ENCODE measurements at places on chromosomes 16 and 17.

DNA sequence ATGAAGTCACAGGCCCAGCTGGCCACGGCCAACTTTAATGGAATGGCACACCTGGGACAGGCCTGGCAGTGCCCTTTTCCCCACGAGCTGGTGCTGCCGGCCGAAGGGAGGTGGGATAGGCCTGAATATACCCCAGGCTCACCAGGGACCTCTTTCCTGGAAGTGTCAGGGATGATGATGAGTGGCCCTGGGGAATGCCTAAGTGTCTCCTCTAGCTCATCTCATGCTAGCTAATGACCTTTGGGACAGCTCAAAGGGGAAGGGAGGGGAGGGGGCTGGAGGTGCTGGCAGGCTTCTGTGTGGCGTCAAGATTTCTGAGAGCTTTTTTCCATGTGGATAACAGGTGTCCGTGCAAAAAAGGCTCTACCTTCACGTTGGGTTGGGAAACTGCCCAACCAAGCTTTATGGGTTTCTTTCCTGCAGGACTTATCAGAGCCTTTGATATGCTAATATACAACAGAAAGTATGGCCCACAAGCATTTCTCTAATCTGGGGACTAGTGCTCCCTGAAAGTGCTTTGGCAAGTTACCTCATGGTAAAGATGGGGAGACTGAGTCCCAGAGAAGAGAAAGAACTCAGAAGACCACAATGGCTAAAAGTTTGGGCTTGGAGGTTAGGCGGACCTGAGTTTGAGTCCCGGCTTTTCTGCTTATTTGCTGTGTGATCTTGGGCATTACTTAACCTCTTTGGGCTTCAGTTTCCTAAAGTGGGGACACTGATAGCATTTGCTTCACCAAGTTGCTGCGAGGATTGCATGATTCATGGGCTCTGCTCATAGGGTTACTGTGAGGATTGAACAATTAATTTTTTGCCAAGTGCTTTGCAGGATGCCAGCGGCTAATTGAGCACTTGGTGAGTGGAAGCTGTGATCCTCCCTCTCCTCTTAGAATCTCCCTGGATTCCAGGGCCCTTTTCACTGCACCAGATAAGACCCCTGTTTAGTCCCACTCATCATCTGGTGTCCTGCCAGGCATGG, 14.0 kb downstream of the ADGRG1 start:
- no peak for DNase-seq

DNA sequence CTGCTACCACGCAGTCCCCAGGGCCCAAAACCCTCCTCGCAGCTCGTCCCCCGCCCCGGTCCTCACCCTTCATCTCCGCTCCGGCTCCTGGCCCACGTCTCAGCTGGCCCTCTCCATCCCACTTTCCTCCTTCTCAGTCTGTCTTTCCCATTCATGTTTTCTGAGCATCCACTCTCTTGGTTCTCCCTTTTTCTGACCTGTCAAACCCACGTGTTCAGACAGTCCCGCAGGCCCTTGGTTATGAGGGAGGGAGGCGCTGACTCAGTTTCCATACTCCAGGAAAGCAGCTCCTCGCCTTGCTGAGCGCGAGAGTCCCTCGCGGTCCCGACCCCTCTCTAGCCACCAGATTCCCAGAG, 392 bp upstream of the HID1 start:
- no peak for DNase-seq

DNA sequence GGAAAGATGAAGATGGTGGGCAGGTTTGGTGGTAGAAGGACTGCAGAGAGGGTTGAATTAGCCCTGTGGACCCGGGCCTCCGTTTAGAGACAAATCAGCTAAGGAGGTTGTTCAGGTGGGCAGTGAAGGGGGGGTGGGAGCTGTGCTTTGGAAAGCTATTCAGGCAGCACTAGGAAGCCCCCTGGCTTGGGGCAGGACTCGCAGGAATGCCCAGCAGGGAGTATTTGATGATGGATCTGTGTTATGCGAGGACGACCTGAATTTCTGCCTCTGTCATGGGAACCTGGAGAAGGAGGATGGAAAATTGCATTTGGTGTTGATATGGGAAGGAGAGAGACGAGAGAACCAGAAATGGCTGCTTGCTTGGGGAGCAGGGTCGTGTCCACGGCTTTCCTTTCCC, 3.5 kb downstream of the SPDYE4 start:
- DNase-seq = no peak

DNA sequence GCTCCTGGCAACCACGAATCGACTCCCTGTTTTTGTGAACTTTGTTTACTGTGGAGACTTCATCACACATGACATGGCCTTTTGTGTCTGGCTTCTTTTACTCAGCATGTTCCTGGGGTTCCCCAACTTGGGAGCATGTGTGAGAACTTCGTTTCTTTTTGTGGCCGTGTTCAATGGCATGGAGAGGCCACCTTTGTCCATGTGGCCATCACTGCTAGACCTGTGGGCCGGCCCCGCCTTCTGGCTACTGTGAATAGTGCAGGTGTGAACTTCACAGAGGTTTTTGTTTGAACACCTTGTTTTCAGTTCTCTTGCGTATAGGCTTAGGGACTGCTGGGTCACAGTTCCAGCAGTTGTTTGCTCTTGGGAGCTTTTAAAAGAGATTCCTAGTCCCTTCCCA, 5.7 kb upstream of the SLC38A8 start:
- no peak for DNase-seq

- DNase-seq = no peak
Measured at GRCh38 chr17:34370997-34371395, 8.0 kb upstream of the CCL1 start.

DNA sequence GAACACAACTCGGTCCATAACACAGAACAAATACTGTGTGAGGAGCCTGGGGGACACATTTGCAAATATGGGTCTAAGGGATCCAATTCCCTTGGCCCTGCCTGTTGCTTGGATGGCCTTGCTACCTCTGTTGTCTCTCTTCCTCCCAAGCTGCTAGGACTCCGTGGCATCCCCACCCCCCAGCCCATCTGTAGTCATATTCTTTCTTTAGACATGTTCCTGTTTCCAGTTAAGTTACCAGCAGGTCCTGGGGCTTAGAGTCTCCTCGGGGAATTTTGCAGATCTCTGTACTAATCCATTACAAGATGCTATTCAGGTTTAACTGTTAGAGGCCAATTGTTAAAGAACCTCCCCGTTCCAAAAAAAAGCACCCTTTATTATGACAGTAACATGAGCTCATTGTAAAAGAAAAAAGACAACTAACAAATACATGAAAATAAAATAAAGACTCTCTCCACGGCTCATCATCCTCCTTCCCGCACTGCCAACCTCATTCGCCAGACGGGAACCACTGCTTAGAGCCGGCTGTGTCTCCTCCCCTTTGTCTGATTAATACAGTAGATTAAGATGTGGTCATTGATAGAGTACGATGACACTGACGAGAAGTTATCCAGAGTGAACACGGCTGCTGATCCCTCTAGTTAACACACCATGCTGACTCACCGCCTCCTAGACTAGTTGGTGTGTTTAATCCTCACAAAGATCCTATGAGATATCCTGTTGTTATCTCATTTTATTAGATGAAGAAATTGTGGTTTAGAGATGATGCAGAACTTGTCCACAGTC, 22.2 kb downstream of the HS3ST4 start:
- DNase-seq = no peak

- peak; percentile 80 for DNase-seq
Measured at GRCh38 chr16:14300705-14301168, 229.6 kb downstream of the MRTFB start.

DNA sequence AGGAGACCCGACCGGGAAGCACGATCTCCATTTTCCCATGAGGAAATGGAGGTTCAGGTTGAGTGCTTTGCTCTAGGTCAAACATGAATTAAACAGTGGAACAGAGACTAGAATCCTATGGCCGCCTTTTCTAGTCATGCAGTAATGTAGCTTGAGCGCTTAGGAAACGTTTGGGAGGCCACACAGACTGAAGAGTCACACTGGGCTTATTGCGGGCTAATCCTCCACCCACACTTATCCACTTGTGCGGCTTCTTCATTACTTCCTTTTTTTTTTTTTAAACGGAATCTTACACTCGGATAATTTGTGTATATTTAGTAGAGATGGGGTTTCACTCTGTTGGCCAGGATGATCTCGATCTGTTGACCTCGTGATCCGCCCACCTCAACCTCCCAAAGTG, 26.0 kb downstream of the CACNG3 start:
- DNase-seq = no peak

DNA sequence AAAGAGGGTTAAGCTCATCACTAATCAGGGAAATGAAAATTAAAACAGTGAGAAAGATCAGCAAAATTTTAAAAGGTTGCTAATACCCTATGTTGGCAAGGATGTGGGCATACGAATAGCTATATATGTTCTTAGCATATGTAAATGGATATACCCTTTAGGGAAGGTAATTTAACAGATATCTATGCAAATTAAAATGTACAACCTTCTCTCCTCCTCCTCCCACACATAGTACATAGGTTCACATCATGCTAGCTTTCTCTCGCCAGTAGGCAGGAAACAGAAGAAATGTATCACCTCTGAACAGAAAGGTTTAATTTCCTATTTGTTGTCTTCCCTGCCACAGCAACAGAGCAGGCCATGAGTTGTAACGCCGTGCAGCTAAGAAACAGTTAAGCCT, 103.8 kb downstream of the CDYL2 start:
- DNase-seq = no peak

DNA sequence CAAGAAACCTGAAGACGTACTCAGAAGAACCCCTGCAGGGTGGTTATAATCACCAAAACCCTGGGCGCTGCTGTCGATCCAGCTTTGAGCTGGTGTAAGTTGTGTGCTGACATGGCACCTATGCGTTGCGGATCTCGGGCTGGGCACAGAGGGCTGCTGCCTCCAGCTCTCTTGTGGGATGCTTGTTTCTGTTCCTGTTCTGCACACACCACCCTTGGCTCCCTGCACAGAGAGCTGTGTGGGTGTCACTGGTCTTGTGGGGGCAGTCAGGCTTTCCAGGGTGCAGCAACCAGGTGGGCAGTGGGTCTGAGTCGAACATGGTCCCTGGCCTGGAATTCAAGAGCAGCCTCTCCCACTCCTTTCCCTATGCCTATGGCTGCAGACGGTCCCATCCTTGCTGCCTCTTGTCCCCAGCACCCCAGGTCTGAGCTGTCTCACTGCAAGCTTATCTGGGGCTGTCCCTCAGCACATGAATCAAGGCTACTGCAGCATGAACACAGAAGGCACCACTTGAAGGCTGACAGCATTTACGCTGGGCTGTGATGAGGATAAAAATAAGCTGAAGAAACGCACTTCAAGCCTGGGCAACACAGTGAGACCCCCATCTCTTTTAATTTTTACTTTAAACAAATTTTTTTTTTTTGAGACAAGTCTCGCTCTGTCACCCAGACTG, 20.1 kb downstream of the ZNF276 start:
- DNase-seq = no peak
